Foreskin keratinocyte (primary cell): ENCODE measurements at places on chromosomes 13 and 19. TPM values are rescaled to one million over a fixed set of nuclear protein-coding genes. Genes with fewer than 3 reads are reported as not detected.

DNA sequence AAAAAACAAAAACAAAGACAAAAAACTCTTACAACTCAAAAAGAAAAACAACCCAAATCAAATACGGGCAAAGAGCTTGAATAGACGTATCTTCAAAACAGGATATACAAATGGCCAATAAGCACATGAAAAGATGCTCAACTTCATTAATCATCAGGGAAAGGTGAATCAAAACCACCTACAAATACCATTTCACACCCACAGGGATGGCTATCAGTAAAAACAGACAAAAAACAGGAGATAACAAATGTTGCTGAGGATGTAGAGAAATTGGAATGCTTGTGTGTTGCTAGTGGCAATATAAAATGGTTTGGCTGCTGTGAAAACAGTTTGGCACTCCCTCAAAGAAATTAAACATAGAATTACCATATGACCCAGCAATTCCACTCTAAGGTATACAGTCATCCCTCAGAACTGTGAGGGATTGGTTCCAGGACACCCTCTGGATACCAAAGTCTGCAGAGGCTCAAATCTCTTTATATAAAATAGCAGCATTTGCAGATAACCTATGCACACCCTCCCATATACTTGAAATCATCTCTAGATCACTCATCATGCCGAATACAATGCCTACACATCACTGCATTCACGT lies 29.7 kb downstream of the MLLT1 start:
- no peak for DNase-seq

Gene MAMSTR
- total RNA-seq = 1.5 and 2.1 TPM in 2 replicates

GRCh38 chr13:59776924-59777690 lies 386.6 kb downstream of the DIAPH3 start:
- peak; percentile 87 for DNase-seq

DNA sequence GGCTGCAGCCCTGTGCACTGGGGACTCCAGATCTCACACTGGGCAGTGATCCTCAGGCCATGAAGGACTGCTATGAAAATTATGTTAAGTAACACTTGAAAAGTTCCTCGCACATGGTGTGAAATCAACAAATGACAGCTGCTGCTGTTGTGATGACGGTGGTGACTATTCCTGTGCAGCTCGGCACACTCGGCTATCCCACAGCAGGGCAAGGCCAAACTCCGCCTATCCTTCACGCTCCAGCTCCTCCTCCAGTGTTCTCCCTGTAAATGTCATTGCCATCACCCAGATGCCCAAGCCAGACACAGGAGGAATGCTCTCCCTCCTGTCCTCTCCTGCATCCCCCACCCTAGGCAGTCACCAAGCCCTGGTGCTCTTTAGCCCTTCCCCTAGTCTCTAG lies 31.3 kb downstream of the GRIK5 start:
- DNase-seq = no peak

DNA sequence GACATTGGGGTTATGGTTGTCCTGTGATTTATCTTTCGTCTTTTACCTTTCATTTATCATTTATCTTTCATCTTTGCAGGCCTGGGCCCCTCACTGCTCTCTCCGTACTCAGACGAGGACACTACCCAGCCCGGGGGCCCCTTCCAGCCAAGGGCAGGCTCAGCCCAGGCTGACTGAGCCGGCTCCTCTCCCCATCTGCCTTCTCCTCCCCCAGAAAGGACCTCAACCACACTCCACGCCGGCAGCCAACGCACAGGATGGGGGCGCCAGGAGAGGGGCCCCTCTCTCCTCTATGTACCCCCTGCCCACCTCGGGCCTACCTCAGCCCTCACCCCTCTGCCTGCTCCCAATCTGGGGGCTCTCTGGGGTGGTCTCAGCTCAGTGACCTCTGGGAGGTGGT lies 7.4 kb upstream of the PPP5C start:
- no peak for DNase-seq

DNA sequence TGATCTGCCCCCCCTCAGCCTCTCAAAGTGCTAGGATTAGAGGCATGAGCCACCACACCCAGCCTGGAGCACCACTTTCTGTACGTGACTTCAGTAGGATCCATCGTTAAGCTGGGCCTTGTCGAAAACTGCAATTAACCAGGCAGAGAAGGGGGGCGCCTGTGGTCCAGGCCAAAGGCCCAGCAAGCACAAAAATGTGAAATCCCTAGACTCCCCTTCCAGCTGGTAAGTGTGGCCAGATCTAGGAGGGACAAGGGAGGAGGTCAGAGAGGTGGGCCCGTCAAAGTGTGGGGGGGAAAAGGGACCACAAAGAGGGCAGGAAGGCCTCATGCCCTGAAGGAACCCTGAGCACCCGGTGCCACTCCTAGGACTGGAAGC lies 13.8 kb downstream of the DDX39A start:
- DNase-seq = no peak

- no peak for DNase-seq
These were observed 14.5 kb upstream of the MAP2K2 start for GRCh38 chr19:4138445-4138844.

Gene XRCC1
- total RNA-seq = 28.8 and 31.1 TPM in 2 replicates

DNA sequence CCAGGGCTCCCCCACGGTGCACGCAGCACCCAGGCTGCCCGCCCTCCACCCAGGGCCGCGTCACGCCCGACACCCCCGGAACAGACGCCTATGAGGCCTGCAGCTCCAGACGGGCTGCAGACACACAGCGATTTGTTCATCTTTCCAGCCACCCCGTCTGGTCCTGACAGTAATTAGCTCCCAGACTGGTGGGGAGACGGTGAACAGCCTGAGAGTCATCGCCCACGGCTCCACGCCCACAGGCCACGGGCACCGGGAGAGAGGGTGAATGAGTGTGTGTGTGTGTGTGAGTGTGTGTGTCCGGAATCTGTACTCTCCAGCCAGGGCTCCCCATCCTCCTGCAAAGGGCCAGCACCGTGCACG lies 18.1 kb downstream of the GADD45B start:
- peak; percentile 34 for DNase-seq

DNA sequence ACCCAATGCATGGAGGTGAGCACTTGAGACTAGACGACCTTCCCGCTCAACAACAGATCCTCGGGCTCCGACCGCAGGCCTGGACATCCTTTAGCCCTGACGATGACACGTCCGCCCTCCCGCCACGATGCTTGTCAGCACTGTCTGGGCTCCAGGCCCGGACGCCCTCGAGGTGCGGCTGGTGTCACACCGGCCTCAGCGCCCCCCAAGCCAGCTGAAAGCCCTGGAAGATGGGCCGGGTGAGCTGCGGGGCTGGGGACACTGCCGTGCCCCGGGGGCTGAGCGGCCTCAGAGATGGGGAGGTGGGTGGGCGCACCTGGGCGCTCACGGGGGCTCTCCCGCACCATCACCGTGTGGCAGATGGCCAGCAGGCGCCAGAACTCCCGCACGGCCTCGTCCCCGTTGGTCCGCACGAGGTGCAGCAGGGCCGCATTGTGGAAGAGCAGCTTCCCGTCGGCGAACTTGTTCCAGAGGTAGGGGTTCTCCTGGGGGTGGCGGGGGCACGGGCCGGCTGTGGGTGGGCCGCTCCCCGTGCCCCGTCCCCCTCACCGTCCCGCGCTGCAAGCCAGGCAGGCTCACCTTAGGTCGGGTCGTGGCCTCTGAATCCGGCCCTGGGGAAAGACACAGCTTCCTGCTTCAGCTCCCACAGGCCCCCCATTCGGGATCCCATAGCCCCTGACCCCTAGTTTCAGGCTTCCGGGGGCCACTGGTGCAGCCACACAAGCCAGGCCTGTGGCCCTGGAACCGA lies 15.5 kb downstream of the ATP8B3 start:
- no peak for DNase-seq

- DNase-seq = peak; percentile 35
These were observed 8.7 kb upstream of the KLF2 start for GRCh38 chr19:16315825-16316505.

DNA sequence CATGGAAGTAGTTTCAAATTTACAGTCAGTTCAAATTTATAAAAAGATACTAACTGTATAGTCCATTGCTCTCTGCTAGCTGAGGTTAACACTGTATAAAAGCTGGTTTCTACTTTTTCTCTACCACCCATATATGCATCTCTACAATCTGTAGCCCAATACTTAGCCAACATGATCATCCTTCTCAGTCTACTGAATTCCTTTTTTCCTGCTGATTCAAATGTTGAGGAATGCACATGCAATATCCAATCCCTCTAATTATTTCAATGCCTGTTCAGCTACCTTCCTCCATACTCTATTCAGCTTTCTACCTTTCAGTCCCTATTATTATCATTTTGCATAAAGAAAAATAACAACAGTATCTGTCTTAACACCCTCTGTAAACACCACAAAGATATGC lies 15.6 kb downstream of the KPNA3 start:
- no peak for DNase-seq

- no peak for DNase-seq
These were observed 2.7 kb downstream of the FCHO1 start for GRCh38 chr19:17753976-17754375.

DNA sequence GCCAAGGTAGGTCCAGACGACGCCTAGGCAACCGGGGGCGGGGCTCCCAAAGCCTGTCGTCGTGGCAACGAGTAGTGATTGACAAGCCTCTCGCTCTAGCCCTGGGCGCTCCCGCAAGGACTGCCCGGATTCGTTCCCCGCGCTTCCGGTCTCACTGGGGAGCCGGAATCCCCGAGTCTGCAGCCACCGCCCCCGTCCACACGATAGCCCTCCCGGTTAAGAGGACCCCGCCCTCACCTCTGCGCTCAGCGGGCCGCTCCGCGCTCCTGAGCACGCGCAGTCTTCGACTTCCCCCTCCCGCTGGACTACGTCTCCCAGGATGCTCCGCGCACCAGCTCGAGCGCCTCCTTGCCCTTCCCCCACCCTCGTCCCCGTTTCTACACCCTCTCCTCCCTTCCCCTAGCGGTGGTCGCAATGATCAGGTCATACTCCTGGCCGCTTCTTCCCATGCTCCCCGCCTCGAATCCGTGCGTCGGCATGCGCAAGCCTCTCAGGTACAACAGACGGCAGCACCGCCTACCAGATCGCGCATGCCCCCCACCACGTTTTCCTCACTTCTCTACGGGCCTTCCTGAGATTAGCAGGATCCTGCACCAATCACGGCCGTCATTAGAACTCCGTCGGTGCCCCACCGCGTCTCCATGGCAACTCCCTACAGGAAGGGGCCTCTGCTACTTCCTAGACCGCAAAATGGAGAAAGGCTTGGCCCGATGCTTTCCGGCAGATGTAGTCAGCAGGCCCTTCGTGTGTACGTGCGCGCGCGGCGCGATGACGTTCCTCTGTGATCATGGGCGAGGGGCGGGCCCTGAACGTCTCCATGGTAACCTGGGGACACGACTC lies at the start of gene MZF1:
MZF1 (minus strand) TSS at position 518 of the 840 bp plus-strand sequence. CDS start 1,946 bp downstream, outside the sequence.
- DNase-seq = peak; percentile 99

Gene ZNF99
- total RNA-seq = not detected in 2 replicates

GRCh38 chr13:95411428-95412040 lies 110.3 kb upstream of the ABCC4 start:
- DNase-seq = peak; percentile 56

Gene CEACAM8
- total RNA-seq = not detected in 2 replicates

Gene TYROBP
- not detected in 2 replicates for total RNA-seq

DNA sequence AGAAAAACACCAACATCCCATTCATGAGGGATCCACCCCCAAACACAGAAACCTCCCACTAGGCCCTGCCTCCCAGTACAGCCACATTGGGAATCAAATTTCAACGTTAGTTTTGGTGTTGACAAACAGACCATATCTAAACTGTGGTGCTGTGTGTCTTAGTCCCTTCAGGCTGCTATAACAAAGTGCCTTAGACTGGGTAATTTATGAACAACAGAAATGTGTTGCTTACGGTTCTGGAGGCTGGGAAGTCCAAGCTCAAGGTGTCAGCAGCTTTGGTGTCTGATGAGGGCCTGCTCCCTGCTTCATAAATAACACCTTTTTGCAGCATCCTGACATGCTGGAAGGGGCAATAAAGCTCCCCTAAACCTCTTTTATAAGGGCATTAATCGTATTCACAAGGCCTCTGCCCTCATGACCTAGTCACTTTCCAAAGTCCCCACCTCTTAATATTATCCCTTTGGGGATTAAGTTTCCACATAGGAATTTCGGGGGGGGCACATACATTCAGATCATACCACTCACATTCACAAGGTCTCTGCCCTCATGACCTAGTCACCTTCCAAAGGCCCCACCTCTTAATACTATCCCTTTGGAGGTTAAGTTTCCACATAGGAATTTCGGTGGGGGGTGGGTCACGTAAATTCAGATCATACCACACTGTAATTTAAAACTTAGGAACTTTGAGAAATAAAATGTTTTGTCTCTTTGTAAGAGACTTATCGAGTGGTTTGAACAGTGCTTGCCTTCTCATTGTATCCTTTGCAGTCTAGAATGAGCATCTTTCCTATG lies 27.5 kb downstream of the ZNF507 start:
- DNase-seq = no peak

DNA sequence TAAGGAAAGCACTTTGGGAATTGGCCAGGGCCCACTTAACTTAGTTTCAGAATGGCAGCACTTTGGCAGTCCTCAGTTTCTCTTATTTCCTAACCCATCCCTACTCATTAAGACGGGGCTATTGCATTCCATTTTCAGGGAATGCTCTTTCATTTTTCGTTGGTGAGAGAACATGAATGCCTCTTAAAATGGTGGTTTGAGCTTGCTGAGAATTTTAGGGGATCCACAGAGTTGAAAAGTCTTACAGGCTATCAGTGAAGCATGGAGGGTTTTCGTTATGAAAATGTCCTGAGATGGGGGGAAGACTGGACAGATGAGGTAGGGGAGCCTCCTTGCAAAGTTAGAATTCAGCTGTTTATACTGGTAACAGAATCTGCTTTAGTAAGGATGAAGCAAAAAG lies 71.4 kb downstream of the LRCH1 start:
- DNase-seq = no peak

- DNase-seq = no peak
These were observed 41.6 kb downstream of the ZMYM2 start for GRCh38 chr13:20000062-20000552.

- no peak for DNase-seq
These were observed 23.0 kb upstream of the USP29 start for GRCh38 chr19:57096685-57097361.

Gene CRX
- not detected in 2 replicates for total RNA-seq

DNA sequence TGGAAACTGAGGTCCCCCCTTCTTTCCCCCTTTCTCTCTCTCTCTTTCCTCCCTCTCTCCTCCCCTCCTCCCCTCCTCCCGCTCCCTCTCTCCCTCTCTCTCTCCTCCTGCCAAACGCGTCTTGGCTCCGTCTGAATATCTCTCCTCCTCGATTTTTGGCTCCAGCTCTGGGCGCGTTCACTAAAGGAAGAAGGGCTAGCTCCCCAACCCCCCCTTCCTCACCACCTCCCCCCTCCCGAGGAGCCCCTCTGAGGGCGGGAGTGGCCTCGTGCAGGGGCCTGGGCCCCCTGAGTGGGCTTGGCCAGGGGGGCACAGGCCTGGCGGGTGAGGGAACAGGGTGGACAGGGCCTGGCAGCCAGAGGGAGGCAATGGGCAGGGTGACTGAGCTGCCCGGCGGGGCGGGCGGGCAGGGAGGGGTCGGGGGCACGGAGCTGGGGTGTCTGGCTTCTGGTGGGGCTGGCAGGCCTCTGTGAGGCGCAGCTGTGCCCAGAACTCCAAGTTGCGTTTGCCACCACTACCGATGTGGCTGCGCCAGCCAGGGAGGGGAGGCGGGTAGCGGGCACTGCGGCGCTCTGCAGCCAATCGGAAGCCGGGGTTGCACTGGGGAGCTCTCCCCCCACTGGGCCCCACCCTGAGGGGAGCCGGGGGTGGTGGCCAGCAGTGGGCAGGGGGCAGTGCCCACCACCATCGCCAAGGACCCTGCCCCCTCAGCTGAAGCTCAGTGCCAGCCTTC lies 7.1 kb downstream of the NFIX start:
- no peak for DNase-seq

GRCh38 chr13:98405107-98405571 lies 171.8 kb downstream of the STK24 start:
- no peak for DNase-seq
